Myocyte (in vitro differentiated cells): ENCODE measurements at places on chromosomes 1 and 21. TPM values are rescaled to one million over a fixed set of nuclear protein-coding genes. Genes with fewer than 3 reads are reported as not detected.

DNA sequence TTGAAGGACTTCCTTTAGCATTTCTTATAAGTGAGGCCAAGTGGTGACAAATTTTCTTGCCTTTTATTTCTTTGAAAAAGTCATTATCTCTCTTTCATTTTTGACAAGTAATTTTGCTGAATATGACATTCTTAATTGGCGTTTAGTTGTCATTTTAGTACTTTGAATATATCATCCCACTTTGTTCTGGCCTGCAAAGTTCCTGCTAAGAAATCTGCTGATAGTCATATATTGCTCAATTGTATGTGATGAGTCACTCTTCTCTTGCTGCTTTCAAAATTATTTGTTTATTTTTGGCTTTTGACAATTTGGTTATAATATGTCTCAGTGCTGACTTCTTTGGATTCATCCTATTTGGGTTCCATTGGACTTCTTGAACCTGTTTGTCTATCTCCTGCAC, 312.6 kb downstream of the DUSP10 start:
- no peak for DNase-seq

DNA sequence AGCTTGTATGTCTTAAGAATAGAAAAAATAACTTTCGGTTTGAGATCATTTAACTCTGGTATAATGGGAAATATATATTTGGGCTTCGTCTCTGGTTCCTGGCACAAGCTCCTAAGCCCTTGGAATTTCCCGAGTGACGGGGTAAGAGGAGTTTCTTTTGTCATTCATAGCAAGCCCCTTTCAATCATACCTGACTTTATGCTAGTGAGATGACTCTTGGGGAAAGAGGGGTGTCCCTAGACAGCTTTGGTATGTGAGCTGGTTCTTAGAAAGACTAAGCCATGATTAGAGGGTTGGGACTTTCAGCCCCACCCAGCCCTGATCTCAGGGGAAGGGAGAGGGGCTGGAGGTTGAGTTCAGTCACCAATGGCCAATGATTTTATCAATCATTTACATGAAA, 13.9 kb upstream of the MTARC1 start:
- no peak for DNase-seq

DNA sequence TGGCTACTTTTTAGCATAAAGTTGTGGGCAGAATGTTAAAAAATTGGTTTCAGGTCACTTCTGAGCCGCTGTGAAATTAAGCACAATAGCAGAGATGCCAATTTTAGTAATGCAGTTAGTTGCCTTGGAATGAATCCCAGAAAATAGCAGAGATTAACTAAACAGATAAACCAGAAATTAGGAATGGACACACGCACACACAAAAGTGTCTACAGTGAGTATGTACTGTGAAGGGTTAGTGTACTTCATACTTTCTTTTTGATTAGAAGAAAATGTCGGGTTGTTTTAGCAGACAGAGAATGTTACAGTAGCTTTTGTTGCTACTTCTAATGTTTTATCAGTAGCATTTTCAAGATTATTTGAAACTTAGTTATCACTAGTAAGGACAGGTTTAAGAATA, 106.7 kb downstream of the LEPR start:
- no peak for DNase-seq

The CLDN14 gene
- total RNA-seq = 0.27 TPM in 1 of 2 replicates, not detected in the other

The AMY2A gene
- not detected in 2 replicates for total RNA-seq

GRCh38 chr1:40712997-40713396, 21.5 kb downstream of the NFYC start:
- DNase-seq = no peak
